Right ventricle myocardium inferior (tissue), 1 donor: ENCODE measurements at places on chromosomes 2 and 18.

- no peak for DNase-seq
Measured at GRCh38 chr2:77017355-77017745, 504.8 kb downstream of the LRRTM4 start.

GRCh38 chr18:62751341-62751821 is 36.0 kb downstream of the PHLPP1 start:
- no peak for DNase-seq

- no peak for DNase-seq
Measured at GRCh38 chr18:48619016-48619415, 80.2 kb downstream of the CTIF start.

GRCh38 chr18:23765931-23766330 is 76.7 kb downstream of the LAMA3 start:
- DNase-seq = no peak

DNA sequence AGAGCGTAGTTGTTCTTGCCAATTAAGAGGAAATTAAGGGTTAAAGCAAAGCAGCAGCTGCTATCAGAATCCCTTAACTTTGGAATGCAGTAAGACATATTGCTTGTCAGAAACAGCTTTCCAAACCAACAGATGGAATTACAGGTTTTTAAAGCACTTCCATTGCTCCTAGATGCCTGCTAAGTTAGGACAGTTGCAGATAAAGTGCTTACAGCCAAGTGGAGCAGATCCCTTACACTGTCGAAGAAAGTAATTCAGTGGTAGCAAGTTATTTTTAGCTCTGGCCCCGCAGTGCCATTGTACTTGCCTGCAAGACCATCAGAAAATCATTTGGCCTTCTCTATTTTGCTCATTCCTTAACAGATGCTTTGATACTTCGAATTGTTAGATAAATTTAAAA is 5.4 kb downstream of the PDK1 start:
- DNase-seq = no peak
